ENCODE measurements at places on chromosomes 1 and 21.
A peak's percentile ranks its signal among the peaks of the same experiment; 100 is the strongest.

DNA sequence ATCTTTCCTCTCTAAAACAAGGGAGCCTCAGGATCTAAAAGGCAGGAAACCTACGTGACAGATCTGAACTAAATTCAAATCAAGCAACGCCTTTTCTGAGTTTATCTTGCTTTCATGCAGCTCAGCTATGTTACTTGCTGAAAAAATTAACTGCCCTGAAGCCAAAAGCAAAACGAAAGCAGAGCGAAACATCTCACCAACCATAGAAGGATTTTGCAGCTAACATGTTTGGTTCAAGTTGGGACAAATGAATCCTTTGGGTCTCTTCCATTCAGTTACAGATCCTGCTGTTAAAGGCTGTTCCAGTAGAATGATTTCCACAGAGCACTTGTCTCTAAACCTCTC lies 482 bp downstream of the SLC2A5 start:
- no peak for DNase-seq

DNA sequence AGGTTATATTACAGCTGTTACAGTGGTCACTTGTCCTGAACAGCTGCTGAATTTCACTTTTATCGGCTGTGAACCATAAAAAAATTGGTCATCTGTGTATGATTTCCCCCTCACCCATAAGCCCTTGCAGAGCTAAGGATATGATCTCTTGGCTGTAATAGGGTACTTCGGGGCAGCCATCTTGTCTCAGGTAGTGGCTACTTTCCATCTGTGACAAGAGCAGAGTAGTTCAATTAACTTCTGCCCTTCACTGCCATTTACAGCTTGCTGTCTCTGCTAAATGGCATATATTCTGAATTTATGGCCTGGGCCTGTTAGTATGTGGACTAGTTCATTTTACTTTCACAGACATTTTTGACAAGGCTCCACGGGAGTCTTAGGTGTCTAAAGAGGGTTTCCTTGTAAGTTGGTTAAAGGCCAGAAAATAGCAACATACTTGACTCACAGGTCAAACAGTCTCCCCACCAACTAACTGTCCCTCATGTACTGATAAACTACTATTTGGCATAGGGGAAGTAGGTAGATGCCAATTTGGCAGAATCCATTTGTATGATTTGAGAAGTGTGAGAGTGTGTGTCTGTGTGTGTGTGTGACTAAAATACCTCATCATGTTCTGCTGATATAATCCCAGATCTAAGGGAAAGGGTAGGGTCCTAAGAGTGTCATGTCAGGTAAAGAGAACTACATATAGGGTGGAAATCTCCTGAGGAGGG lies 151.6 kb downstream of the KCTD3 start:
- no peak for DNase-seq

GRCh38 chr1:231684356-231685244 lies 58.0 kb downstream of the DISC1 start:
- DNase-seq = no peak

- DNase-seq = no peak
Measured at GRCh38 chr1:72524021-72524420, 241.7 kb upstream of the NEGR1 start.

- DNase-seq = no peak
Measured at GRCh38 chr21:20313013-20313412, 685.2 kb upstream of the NCAM2 start.

DNA sequence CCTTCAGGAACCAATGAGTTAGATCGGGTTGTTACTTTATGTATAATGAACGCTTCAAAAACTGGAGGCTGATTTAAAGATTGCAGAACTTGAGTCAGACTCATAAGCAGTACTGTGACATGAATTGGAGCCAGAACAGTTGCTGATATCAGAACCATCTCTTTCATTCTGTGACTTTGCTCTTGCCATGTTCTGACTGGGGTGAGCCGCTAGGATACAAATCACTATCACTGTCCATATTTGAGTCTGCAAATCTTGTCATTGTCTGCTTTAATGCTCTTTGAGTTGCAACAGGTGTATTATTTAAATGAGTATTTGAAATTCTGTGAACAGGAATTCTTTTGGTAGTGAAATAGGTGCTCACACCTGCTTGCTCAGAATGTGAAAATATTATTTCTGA lies 52.5 kb downstream of the LRIG2 start:
- DNase-seq = no peak

- DNase-seq = no peak
Measured at GRCh38 chr1:175877939-175878737, 134.7 kb upstream of the TNR start.

- peak; percentile 97 for DNase-seq
Measured at GRCh38 chr1:227734856-227735538, at the start of the genes JMJD4 and SNAP47. TSS of gene JMJD4 (minus strand) at chr1:227735302. CDS start at chr1:227735273, 29 bp downstream. TSS of gene SNAP47 (plus strand) at chr1:227735435. CDS start at chr1:227747737, 12,302 bp downstream.

DNA sequence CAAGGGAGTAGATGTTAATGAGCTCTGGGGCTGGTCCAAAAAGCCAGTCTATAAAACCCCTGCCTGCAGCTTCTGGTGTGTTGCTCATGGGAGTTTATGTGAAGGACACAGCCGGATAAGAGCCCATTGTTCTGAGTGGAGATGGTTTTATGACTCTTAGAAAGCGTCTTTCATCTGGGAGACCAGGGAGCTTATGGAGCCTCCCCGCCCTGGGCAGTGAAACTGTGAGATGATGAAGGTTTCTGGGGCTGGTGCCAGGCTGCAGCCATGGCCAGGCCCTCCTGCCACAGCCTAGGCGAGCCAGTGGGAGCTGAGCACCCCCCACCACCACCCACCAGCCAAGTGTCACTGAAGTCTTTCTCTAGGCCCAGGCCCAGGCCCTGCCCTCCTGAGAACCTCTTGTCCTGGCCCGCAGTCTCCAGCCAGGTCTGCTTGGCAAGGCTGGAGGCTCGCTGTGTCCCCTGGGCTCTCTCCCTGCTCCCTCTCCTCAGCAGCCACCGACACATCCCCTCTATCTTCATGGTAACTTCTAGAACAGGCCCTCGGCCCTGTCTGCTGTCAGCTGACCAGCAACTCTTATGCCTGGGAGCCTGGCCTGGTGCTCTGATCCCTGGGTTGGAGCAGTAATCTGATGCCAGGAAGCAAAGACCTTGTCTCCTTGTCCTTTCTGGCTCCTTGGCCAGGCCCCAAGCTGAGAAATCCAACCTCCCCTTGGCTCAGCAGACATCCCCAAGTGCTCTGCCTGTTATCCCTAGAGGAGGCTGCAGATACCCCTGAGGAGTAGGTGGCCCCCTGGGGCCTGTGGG lies 7.6 kb upstream of the ARHGEF10L start:
- DNase-seq = peak; percentile 28

DNA sequence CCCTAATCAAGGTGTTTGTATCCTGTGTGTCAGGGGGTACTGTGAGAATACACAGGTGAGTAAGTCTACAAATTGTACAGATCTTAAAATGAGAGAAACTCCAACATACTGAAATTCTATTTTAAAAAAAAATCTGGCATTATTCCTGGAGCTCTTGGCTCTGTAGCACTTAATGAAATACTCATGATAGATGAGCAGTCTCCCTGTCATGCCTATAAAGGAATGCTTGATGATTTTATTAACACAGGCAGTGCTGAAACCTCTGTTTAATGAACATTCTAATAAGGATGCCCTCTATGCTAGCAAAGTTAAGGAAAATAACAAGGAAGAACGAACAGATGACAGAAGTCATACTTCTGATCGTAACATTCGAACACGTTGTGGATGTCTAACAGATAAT lies 233.9 kb upstream of the NEGR1 start:
- no peak for DNase-seq

DNA sequence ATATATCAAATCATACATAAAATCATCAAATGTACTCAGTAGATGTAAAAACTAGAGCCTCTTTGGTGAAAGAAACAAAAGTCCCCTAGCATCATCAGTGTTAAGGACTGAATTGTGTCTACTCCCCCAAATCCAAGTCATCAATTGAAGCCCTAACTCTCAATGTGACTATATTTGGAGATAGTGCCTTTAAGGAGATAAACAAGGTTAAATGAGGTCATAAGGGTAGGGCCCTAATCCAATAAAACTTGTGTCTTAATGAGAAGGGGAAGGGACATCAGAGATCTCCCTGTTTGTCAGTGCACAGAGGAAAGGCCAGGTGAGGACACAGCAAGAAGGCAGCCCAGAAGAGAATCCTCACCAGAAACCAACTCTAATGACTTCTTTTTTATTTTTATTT lies 33.5 kb downstream of the USP24 start:
- no peak for DNase-seq

GRCh38 chr1:208230668-208231529 lies 13.3 kb downstream of the PLXNA2 start:
- peak; percentile 55 for DNase-seq

DNA sequence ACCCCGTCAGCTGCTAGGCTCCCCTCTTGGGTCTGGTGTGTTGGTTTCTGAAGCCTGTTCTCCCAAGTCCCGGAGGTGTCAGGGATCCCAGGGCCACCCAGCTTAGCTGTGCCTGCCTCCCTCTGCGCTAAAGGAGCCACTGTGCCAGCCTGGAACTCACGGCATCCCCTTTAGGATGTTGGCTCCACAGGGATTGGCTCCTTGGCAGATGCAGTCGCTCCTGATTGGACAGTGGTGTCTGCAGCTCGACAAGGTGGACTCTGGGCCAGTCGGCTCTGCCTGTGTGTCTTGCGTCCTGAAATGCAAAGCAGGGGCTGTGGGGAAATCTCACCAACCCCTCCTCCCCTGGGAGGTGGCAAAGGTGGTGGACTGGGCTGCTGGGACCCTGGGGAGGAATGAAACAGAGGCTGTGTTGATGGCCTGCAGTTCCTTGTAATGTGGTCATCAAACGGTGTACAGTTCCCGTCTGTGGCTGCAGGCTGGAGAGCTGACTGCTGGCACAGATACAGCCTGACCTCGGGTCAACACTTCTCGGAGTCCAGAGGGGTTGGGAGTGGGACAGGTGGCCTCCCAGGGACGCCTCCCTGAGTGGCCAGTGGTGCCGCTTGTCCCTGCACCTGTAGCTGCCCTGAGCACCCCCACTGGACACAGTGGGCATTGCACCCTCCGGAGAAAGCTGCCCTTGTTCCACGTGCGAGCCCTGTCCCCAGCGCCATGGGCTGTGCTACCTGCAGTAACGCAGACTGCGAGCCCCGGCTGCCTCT lies 11.5 kb upstream of the KCNAB2 start:
- DNase-seq = peak; percentile 74

DNA sequence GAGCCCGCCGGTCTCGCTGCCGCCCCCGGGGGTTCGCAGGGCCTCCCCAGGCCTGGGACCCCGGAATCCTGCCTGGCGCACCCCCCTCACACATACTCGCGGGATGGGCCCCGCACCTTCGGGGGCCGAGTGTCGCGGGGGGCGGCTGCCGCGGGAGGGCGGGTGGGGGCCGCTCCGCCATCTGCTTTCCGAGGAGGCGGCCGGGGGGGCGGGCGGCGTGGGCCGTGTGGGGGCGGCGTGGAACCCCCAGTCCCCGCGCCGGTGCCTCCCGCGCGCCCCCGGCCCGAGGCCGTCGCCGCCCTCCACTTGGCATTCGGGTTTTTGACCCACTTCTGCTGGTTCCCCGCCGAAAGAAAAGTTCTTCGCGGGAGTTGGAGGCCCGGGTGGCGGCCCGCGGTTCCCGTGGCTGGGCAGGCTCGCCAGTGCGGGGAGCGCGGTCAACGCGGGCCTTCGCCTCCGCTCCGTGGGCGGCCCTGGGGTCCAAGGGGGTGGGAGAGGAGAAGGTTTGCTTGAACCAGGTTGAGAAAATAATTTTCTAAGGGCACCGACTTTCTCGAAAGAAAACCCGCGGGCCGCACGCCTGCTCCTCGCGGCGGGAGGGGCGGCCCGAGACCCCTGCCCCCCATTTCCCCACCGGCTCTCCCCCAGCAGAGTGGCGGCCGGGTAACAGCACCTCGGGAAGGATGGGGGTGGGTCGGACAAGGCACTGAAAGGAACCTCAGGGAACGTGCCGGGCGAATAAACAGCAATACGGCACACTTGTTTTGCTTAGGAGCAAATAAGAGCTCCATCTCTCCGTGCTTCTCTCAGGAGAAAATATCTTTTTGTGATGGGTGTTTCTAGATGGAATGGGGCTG lies 1.6 kb downstream of the PHF13 start:
- DNase-seq = no peak

DNA sequence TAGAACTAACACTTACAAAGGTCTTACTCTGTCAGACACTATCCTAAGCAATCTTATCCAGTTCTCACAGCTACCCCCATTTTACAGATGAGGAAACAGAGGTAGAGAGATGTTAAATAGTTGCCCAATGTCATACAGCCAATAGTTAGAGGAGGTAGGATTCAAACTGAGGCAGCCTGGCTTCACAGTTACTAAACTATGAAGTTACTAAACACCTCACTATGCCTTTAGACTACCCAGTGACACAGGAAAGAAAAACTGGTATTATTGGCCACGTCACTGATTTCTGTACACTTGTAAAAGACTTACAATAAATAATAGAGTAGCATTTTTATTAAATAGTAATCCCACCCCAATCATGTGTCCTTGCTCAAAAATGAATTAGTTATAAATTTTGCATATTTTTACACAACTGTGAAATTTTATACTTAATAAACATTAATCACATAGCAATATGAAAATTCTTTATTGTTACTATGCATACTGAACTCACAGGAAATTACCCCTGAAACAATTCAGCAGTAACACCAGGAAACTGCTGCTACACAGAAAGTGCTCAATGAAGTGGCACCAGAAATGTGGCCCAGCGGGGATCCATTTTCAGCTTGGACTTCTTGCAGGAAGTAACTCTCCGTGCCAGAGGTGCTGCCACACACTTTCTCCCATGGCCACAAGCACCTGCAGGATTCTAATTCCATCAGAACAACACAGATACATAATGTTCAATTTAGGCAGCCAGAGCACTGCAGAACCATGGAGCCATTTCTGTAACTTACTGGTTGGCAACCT lies 69.4 kb downstream of the VAV3 start:
- no peak for DNase-seq

- no peak for DNase-seq
Measured at GRCh38 chr21:32705901-32706300, 21.9 kb downstream of the SYNJ1 start.

Data from ELF-1 (cell line).